ENCODE measurements at places on chromosomes 7 and 10. TPM values are rescaled to one million over a fixed set of nuclear protein-coding genes. Genes with fewer than 3 reads are reported as not detected.

DNA sequence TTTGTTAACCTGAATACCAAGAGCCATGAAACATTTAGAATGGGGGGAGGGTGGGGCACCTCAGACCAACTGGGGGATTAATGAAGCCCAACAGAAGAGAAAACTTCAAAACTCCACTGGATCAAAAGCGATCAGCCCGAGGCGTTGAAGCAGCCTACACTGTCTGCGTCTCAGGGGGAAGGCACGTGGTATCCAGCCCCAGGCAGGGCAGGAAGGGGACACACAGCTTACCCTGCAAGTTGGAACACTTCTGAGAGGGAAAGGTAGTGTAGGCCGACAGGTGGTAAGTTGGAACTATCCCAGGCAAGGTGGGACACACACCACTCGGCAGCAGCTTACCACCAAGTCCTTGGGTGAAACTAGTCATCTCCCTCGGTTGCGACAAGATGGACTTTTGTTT is 102.9 kb downstream of the TAX1BP1 start:
- no peak overlapping the region for H3K4me3 ChIP-seq
- peaks cover 17% of the 10 kb centered on the region for H3K4me1 ChIP-seq
- no peaks in the 10 kb centered on the region for H3K27me3 ChIP-seq
- peaks cover 19% of the 10 kb centered on the region for H3K36me3 ChIP-seq

- no peaks in the 10 kb centered on the region for H3K36me3 ChIP-seq
- no peaks in the 10 kb centered on the region for H3K27me3 ChIP-seq
- no peaks in the 10 kb centered on the region for H3K4me1 ChIP-seq
- H3K27ac ChIP-seq = no peak overlapping the region
These were observed 6.2 kb downstream of the PIK3AP1 start for GRCh38 chr10:96714031-96714590.

- DNase-seq = no peak
- no peak overlapping the region for H3K4me3 ChIP-seq
- peaks cover 64% of the 10 kb centered on the region for H3K4me1 ChIP-seq
These were observed 8.7 kb downstream of the GPR146 start for GRCh38 chr7:1053002-1053411.

GRCh38 chr7:2932402-2933251 is 88.5 kb upstream of the GNA12 start:
- no peak overlapping the region for H3K27ac ChIP-seq
- H3K27me3 ChIP-seq = no peaks in the 10 kb centered on the region
- no peaks in the 10 kb centered on the region for H3K4me1 ChIP-seq
- no peak overlapping the region for H3K4me3 ChIP-seq
- no peak for DNase-seq

The CYP2C19 gene
- total RNA-seq = not detected
